ENCODE measurements at places on chromosomes 7 and 10. TPM values are rescaled to one million over a fixed set of nuclear protein-coding genes. Genes with fewer than 3 reads are reported as not detected.

TAX1BP1 gene
- total RNA-seq, result 94.9 TPM

RHBDD2 gene
- total RNA-seq, result 50.3 TPM

ZP3 gene
- total RNA-seq, result 0.63 TPM

TMEM270 gene
- not detected for total RNA-seq

IL2RA gene
- not detected for total RNA-seq

THAP5 gene
- total RNA-seq, result 20.5 TPM

MRPL32 gene
- total RNA-seq, result 28.4 TPM

CCL24 gene
- total RNA-seq, result not detected

MOGAT3 gene
- total RNA-seq, result not detected

GUSB gene
- 25.9 TPM for total RNA-seq

ADARB2 gene
- total RNA-seq, result not detected

WEE2 gene
- not detected for total RNA-seq

ABCB1 gene
- 0.36 TPM for total RNA-seq

TSPAN33 gene
- not detected for total RNA-seq

SSC4D gene
- 0.36 TPM for total RNA-seq

TBL2 gene
- 44.6 TPM for total RNA-seq

INA gene
- total RNA-seq, result 0.33 TPM

SH3PXD2A gene
- 15.8 TPM for total RNA-seq

OPTN gene
- total RNA-seq, result 107 TPM

MLXIPL gene
- total RNA-seq, result 2.0 TPM

ADAMTS14 gene
- 2.0 TPM for total RNA-seq

HABP2 gene
- total RNA-seq, result not detected

PNLIPRP1 gene
- not detected for total RNA-seq

EGR2 gene
- total RNA-seq, result 0.90 TPM

COBL gene
- total RNA-seq, result not detected

AZGP1 gene
- total RNA-seq, result not detected

DPYSL4 gene
- 4.2 TPM for total RNA-seq

KCND2 gene
- total RNA-seq, result 11.3 TPM

GPER1 gene
- 6.4 TPM for total RNA-seq

CDK1 gene
- 82.9 TPM for total RNA-seq

TAS2R3 gene
- 1.2 TPM for total RNA-seq

OGDH gene
- total RNA-seq, result 26.2 TPM

JAKMIP3 gene
- 1.1 TPM for total RNA-seq

IGFBP1 gene
- not detected for total RNA-seq

ATOH7 gene
- not detected for total RNA-seq

RGR gene
- not detected for total RNA-seq

WDR11 gene
- 86.1 TPM for total RNA-seq

EGFR gene
- 147 TPM for total RNA-seq

PITX3 gene
- not detected for total RNA-seq

CDNF gene
- total RNA-seq, result 1.2 TPM

C7orf57 gene
- 0.09 TPM for total RNA-seq

NKX1-2 gene
- not detected for total RNA-seq

SORBS1 gene
- total RNA-seq, result 0.74 TPM

CYP2E1 gene
- 0.82 TPM for total RNA-seq

ZNF518A gene
- 8.6 TPM for total RNA-seq

GALNT17 gene
- total RNA-seq, result not detected

TMEM130 gene
- total RNA-seq, result 0.57 TPM

Measured in fibroblast of the aortic adventitia (primary cell).